Right ventricle myocardium superior (tissue), 1 donor: ENCODE measurements at places on chromosomes 13 and 19. TPM values are rescaled to one million over a fixed set of nuclear protein-coding genes. Genes with fewer than 3 reads are reported as not detected.

Gene KCNJ14
- total RNA-seq = 0.24 TPM

Gene ZSWIM9
- 6.9 TPM for total RNA-seq

Gene PSG6
- total RNA-seq = not detected

Gene NEK5
- total RNA-seq = 0.13 TPM

Gene RPL13A
- 1,304 TPM for total RNA-seq

Gene SIGLEC12
- not detected for total RNA-seq

Gene EDNRB
- 26.0 TPM for total RNA-seq

Gene ZNF547
- 3.3 TPM for total RNA-seq

Gene ZFP14
- total RNA-seq = 2.6 TPM

Gene CCDC61
- total RNA-seq = 6.8 TPM

Gene CAPN12
- not detected for total RNA-seq

Gene CPAMD8
- 14.1 TPM for total RNA-seq

- no peak for DNase-seq
These were observed 95.2 kb downstream of the LRCH1 start for GRCh38 chr13:46648166-46648607.

DNA sequence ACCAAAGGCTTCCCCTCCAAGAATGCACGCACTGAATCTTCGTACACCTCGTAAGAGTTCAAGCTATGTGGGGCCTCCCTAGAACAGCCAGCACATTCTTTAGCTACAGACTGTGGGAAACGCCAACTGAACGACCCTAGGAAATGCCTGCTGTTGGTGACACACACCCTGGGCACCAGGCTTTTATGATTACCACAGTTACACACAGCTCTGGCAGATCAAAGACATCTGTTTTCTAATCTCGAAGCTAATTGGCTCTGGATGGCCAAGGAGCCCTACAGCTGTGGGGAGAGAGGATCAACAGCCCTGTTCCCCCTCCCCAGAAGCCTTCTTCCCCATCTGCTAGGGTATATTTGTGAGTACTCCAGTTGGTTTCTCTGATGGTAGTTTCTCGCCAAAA is 123.0 kb downstream of the COL4A1 start:
- DNase-seq = no peak

DNA sequence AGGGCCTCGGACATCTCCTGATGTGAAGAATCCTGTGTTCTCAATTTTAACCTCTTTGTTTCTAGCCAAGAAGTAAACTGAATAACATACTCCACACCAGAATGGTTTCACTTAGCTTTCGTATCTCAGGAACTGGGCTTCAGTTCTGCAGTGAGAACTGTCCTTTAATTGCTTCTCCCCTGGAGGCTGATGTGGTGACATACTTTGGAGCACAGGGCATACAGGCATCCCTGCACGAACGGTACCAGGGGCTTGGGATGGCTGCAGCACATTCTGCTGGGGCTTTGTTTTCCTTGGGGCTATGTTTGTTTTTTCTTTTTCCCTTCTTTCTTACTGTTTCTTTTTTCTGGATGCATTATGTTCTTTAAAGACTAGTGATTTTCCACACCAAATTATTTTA is 230.5 kb downstream of the TM9SF2 start:
- no peak for DNase-seq

GRCh38 chr13:23822252-23822824 is 66.9 kb downstream of the MIPEP start:
- DNase-seq = no peak

GRCh38 chr19:588093-588740 is 1.5 kb upstream of the HCN2 start:
- peak; percentile 78 for DNase-seq

DNA sequence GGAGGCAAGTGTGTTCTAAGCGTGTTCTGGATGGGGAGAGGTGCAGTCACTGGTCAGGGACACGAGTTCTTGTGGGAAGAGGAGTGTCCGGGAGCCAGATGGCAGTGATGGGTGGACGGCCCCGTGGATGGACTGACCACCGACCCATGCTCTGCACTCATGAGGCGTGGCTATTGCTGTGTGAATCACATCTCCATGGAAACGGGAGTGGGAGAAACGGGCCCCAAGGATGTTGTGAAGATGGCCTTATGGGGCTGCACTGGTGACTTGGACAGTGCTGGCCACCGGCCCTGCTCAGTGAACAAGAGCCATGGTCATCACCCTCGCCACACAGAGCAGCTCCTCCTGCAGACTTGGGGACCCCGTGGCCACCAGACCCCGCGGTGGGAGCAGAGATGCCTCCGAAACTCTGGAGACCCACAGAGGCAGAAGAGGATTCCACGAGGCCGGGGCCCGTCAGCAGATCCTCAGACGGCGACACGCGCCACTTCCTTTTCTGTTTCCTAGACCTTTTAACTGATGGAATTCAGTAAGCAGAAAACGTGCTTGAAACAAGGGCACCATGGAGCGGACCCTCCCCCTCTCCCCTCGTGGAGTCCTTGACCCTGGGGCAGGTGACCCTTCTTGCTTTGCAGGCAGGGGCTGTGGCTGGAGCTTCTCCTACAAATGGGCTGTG is 47.5 kb downstream of the GAS6 start:
- peak; percentile 45 for DNase-seq

- no peak for DNase-seq
These were observed 6.3 kb downstream of the PTOV1 start for GRCh38 chr19:49857061-49857837.

DNA sequence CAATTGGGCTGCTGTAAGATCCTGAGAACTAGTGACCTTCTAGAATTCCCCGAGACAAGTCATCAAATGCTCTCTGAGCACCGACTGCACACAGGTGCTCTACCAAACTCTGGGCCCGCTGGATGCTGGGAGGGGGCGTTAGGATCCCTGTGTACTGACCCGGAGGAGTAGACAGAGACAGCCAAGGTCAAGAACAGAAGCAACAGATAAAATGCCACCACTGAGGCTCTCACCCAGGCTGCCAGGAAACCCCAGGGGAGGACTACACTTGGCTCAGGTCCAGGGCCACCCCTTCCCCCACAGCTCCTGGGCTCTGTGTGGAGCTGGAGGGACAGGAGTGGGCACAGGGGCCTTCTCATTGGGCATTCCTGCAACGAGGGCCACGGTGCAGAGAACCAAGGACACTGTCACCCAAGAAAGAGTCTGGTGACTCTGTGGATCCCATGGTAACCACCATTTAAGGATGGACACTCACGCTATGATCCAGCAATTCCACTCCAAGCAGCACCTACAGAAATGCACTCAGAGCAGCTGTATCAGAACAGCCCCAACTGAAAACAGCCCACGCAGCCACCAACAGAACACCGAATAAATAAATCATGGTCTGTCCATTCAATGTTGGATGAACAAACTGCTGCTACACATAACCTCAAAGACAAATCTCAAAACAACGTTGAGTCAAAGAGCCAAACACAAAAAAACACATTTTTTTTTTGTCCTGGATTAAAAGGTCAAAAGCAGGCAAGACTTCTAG is 16.8 kb upstream of the SLC35E1 start:
- DNase-seq = no peak

- no peak for DNase-seq
These were observed 13.4 kb downstream of the TBC1D4 start for GRCh38 chr13:75468602-75469001.

GRCh38 chr13:48652851-48653471 is 768 bp upstream of the CYSLTR2 start:
- DNase-seq = no peak

- DNase-seq = no peak
These were observed 321.9 kb downstream of the ITGBL1 start for GRCh38 chr13:101774393-101774792.

GRCh38 chr19:1102407-1103131 is 1.2 kb upstream of the GPX4 start:
- no peak for DNase-seq

GRCh38 chr13:85819513-85819912 is 20.3 kb upstream of the SLITRK6 start:
- DNase-seq = no peak

- DNase-seq = no peak
These were observed 102.0 kb downstream of the DCLK1 start for GRCh38 chr13:36029166-36029565.

- no peak for DNase-seq
These were observed 3.8 kb upstream of the CDC37 start for GRCh38 chr19:10407096-10407495.

DNA sequence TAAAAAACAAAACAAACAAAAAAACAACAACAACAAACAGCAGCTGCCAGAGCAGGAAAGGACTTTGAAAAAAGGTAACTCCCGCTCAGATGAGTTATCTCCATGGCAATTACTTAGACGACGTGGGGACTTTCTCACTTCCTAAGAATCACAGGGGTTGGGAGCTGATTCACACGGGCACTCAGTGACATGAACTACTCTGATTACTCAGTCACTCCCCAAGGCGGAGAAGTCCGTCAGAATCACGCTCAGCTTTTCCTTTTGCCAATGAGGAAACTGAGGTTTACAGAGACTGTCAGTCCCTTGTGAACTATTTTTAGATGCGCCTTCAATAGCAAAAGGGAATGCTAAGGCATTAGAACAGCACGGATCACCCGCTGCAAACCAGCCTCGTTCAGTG is 32.3 kb upstream of the MATK start:
- DNase-seq = no peak

GRCh38 chr19:49987159-49987698 is 26.3 kb upstream of the SIGLEC11 start:
- peak; percentile 89 for DNase-seq

DNA sequence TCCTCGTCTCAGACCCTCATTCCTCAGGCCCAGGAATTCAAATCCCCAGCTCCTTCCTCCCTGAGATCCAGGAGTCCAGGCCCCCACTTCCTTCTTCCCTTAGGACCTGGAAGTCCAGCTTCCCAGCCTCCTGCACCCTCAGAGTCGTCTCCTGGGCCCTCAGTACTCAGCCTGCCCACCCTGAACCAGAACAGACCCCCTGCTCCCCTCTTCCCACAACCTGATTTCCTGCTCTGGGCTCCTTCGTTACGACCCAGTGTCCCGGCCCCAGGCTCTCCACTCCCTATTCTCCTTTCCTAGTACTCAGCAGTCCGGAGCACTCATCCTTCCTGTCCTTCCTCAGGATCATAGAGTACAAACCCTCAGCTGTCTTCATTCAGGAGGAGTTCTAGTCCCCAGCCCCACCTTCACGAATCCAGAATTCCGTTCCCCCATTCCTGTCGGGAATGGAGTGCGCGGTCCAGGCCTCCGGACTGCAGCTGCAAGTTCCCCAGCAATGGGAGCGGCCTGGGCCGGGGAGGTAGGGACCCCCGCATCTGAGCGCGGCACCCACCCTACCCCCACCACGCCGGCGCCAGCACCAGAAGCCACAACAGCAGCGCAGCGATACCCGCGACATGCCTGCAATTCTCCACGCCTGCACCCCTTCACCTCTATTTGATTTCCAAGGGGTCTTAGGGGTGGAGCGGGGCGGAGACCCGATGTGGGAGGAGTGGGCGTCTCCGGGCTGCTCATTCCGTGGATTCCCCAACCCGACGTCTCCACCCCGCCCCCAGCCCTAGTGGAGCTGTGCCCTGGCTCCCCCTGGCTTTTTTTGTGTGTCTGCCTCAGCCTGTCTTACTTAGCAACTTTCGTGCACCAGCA is 12.7 kb downstream of the EGLN2 start:
- DNase-seq = no peak

DNA sequence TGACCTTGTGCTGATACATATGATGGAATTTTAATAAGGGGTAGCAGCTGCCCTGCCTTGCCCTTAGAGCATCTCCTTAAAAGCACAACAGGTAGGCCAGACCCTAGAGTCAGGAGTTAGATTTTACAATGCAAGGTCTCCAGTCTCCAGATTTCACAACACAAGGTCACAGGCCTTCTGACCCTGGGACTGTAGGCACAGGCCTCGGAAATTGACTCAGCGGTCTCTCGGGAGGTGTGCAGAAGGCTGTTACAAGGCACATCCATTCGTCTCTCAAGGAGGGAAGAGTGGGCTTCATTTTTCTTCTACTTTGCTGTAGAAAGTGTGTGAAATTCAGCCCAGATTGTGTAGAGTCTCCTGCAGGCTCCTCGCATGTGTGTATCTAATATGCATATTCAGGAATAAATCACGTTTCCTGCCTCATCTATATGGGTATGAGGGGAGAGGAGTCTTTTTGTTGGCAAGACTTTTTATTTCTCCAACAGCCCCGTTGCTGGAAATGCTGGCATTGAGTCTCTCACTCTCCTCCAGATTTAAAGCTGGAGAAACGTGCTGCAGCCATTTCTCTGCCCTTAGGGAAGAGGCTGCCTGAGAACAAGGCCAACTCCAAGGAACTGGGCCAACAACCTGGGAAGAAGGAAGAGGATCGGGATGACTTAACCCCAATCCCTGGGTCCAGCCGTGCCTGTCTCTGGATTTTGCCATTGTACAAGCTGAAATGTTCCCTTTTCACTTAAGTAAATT is 24.5 kb downstream of the UQCRFS1 start:
- no peak for DNase-seq

DNA sequence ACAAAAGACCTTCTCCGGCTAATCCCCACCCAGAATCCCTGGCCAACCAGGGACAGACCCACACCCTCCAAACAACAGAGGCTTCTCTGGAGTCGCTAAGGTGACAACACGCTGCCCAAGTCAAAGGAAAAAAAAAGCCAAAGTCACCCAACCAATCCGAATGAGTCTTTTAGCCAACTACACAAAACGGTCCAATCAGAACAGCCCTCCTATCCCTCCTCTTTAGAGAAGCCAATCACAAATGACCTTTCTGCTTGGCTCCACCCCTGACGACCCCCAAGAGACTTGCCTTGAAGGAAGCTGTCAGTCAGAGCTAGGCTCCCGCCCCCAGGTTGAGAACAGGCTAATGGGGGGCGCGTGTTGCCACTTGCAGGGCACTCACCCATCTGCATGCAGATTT is 6.6 kb upstream of the FBXW9 start:
- DNase-seq = no peak
